ENCODE measurements at places on chromosomes 2 and 18.

DNA sequence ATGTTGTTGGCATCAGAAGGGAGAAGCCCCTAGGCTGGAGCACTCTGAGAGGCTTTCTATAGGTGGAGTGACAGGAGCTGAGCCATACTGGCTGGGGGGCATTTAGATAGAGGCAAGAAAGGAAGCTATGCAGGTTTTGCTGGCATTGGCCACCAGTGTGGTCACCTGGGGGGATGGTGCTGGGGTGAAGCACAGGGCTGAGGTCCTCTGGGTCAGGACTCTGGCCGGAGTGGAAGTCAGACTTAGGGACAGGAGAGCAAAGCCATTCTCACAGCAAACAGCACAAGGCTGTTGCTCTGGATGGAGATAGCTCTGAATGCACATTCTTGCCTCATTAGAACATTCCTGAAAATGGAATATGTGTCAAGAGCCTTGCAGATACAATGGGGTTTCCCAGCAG, 47.4 kb downstream of the NTSR2 start:
- DNase-seq = no peak

GRCh38 chr2:2912293-2912692, 465.3 kb downstream of the EIPR1 start:
- DNase-seq = no peak

DNA sequence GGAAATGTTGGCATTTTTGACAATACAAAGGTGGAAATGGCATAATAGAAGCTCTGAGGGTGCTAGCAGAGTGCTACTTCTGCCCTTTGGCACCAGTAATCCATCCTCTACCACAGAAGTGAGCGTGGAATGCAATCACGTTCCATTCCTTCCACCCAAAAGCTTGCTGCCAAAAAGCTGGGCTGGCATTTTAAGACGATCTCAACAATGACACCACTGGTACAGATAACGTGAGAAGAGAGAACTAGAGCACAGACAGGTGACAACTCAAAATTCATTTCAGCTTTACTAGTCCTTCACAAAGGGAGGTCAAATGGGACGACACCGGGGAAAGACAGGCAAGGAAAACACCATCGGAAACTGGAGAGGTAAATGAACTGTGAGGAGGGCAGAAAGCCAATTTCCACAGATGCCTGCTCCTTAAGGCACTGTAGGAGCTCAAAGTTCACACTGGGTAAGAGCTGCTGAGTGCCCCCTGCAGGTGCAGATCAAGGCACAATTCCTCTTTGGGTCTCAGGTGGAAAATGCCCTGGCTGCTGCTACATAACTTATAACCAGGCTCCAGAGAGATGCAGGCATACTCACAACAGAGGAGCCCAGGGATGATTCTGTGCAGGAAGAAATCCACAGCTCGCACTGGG, 50.7 kb upstream of the RNU4ATAC start:
- DNase-seq = no peak

DNA sequence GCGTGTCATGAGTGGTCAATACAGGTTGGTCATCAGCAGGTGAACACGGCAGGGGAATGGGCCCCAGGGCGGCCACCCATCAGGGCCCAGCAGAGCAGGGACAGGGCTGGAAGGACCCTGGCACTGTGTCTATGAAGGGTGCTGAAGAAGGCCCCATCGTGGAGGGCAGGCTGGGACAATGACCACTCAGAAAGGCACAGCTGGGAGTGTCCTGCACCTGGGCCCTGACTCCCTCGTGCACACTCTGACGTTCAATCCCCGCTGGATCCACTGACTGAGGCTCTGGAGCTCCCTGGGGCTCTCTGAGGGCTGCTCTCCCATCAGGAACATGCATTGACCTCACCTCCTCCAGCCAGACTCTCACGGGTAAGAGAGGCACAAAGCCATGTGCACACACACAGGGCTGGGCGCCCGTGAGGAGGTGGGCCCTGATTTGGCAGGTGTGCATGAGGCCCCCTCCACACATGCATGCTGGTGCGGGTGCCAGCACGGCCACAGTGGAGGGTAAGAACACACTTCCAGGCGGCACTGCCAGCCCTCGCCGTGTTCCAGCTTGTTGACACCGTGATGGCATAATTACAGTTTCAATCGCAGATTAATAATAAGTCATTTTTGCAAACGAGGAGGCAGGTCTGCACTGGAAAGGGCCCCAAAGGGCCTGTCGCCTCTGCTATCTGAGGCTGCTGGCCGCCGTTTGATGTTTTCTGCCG, 58.5 kb downstream of the SMAD7 start:
- DNase-seq = no peak

DNA sequence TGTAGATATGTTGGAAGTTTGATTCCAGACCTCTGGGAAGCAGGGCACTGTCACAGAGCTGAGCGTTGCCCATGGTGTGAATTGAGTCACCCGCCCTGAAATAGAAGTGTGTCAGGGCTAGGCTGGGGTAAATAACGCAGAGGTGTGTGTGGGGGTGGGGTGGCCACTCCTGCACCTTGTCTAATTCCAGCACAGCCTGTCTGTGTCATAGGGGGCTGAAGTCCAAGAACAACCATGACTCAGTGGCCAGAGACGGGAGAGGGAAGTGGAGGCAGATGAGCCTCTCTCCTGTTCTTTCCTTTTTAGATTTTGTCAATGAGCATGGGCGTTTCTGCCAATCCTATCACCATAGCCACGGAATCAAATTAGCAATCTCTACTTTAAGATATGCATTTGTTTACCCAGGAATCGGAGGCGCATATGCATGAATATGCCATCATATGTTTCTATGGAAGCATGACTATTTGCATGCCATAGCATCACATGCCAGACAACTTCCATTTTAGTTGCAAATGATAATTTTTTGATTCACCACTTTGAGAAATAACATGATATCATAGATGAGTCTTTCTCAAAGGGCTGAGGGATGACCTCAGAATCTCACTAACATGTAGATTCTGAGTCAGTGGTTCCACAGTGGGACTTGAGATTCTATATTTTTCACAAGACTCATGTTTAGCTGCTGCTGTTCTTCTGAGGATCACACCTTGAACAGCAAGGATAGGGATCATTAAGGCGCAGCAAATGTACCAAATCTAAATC, 852.9 kb downstream of the DCDC2C start:
- DNase-seq = no peak

GRCh38 chr18:6414118-6414722, 491 bp downstream of the L3MBTL4 start:
- DNase-seq = peak; percentile 72

DNA sequence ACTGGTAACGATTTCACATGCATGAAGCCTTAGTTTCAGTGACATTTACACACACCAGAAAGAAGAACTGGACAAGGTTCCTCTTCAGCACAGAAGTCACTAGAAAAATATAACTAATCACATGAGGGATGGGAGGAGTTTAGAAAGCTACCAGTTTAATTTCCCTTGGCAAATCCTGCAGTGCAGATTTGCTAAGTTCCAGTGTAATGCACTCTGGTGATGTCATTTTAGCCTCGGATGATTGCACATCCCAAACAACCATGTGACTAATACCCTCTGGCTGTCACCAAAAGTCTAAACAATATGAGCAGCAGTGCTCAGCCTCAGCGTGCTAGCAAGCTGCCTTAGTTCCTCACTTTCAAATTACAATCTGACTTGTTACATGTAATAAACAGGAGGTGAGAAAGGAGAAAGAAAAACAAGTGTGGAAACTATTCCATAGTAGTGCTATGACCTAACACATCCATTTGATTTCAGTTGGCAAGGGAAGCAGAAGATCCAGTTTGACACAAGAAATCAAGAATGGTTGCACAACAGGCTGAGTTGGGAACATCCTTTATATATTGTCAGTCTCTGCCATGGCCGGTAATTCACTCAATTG, 35.3 kb upstream of the PPP1CB start:
- no peak for DNase-seq

All from right forelimb (tissue), 1 donor.